Stimulated activated CD8-positive, alpha-beta memory T cell treated with anti-CD3 and anti-CD28 coated beads, Interleukin-12 subunit alpha, Interleukin-12 subunit beta, amount 100 ng/mL, for 4 hours (primary cell): ENCODE measurements at places on chromosomes 6 and 20.
A peak's percentile ranks its signal among the peaks of the same experiment; 100 is the strongest.

GRCh38 chr20:8018958-8019245 lies 659 bp downstream of the TMX4 start:
- DNase-seq, result peak; percentile 55

GRCh38 chr6:10588562-10589428 lies 67.6 kb downstream of the GCNT2 start:
- no peak for DNase-seq

DNA sequence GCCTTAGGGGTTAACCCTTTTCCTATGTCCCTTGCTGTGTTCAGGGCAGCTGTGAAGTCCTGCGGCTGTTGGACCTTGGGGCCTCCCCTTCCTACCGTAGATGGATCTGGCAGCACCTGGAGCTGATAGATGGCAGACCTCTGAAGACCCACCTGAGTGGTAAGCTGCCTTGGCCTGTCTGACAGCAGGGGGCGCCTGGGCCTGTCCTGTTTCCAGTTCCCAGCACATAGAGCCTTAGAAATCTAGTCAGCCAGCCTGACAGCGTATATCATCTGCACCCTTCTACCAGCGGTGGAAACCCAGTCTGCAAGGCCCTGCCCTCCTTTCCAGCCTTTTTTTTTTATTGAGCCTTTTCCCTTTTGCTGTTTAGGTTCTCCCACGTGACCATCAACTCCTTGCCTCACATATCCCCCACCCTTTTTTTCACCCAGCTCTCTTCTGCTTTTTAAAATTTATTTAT lies 26.6 kb downstream of the CNBD2 start:
- DNase-seq, result peak; percentile 66

- DNase-seq, result no peak
Observed at GRCh38 chr6:138477913-138478539, 21.3 kb downstream of the NHSL1 start.

DNA sequence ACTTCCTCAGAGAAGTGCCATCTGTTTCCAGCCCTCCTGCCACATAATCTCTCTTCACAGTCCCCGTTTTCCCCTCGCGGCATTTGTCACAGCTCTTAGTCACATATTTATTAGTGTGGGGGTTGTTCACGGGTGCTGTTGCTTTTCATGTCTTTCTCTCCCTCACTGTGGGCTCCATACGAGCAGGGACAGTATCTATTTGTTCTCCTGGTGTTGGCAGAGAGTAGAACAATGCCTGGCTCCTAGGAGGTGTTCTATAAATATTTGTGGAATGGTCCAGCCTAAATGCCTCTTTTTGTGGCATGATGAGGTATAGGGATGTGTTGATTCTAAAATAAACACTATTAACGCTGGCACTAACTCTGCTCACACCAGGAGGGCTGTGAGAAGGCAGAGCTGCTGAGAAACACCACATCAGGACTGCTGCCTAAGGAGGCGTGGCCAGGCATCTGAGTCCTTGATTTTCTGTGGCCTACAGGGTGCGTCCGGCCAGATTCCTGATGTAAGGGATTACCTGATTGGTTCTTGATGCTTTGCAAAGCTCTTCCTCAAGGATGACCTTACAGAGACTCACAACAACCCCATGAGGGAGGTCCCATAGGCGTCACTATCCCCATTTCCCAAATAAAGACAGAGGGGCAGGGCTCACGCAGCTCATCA lies 219.8 kb upstream of the ARID1B start:
- DNase-seq, result no peak

- DNase-seq, result no peak
Observed at GRCh38 chr6:28282926-28283325, 1.6 kb downstream of the PGBD1 start.

DNA sequence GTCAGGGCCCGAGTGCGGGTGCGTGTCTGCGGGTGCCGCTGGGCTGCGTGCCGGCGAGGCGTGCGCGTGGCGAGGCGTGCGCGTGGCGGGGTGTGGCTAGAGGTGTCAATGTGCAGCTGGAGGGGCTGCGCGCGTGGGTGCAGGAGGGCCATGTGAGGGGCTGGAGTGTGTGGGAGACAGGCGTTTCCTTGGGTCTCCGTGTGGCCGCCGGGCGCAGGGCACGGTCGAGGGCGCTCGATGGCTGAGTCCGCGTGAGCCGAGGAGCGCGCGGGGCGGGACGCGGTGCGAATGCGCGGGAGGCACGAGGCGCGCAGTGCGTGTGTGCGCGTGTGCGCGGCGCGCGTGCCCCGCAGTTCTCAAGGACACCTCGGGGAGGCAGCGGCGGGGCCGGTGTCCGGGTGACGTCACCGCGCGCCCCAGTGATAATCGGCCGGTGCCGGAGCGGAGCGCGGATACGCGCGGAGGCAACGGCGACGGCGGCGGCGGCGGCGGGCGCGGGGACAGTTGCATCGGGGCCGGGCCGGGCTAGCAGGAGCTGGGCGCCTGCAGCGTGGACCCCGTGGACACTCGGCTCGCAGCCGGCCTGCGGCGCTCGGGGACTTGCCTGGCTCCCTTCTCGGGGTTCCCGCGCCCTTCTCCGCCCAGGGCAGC lies 38.7 kb downstream of the YTHDF1 start:
- no peak for DNase-seq

DNA sequence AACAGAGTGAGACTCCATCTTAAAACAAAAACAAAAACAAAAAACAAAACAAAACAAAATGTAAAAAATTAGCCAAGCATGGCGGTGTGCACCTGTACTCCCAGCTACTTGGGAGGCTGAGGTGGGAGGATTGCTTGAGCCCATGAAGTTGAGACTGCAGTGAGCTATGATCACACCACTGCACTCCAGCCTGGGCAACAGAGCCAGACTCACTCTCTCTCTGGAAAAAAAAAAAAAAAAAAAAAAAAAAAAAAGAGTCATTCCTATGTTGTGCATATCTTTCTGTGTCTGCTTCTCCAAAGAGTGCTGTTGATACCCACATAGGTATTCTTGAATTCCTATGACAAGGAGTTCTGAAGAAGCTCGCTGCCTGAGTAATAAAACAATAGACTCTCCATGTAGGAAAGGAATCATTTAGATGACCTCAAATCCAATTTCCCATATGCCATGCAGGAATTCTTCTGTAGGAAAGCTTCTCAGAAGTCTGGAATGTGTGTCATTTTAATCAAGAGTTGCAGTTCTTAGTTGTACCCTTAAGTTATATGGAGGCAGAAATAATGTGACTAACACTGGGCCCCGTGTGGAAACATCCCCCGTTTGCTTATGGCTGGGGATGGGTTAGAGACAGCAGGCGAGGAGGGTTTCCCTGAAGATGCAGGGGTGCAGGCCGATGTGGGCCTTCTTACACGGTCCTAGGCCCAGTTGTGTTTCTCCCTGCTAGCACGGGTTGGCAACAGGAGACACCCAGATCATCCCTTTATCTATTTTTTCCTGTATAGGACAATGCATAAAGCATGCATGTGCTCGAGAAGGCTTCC lies 79.4 kb downstream of the ZDHHC14 start:
- DNase-seq, result no peak

DNA sequence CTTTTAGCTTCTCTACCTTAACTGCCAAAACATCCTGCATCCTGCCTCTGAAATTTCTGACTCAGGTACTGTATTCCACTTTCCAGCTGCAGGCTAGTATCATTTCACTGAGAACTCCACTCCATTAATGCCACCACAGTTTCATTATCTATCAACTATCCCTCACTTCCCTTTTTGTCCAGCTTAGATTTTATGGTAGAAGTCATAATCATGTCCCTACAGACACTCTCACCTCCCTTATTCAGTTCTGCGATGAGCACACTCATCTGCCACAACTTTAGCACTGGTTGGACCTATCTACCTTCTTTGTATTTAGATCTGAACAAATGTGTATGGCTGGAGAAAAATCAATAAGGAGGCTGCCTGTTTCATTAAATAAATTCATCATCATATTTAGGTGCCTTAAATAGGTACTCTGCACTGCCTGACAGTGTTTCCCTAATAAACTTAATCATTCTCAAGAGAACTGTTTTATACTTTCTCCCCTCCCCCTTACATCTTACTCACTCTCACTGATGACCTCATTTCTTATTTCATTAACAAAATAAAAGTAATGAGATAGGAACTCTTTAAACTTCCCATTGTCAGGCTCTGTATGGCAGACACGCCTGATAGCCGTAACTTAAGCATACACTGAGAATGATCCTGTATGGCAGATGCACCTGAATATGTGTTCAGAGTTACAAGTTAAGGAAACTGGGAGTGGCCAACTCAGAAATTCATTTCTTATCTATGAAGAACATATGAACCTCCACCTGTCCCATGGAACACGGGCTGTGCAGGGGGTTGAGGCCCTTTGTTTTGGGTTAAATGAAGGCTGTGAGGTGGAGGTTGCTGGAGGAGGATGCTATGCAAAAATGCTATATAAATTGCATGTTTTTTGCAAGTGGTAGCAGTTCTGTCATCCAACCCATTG lies 95.3 kb upstream of the MAN1A1 start:
- DNase-seq, result no peak

GRCh38 chr6:84392261-84392660 lies 164.8 kb upstream of the CEP162 start:
- no peak for DNase-seq

DNA sequence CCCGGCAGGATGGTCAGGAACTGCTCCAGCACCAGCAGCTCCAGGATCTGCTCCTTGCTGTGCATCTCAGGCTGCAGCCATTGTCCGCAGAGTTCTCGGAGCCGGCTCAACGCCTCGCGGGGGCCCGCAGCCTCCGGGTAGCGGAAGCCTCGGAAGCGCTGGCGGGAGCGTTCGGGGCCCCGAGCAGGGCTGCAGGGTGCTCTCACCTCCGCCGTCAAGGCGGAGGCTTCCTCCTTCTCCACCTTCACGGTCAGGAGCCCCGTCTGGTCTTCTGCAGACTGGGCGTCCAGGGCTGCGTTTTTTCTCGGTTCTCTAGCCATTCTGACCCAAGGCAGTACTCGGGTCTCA lies 434 bp downstream of the ZKSCAN4 start:
- DNase-seq, result no peak

- no peak for DNase-seq
Observed at GRCh38 chr6:118506071-118506638, 41.9 kb upstream of the PLN start.

DNA sequence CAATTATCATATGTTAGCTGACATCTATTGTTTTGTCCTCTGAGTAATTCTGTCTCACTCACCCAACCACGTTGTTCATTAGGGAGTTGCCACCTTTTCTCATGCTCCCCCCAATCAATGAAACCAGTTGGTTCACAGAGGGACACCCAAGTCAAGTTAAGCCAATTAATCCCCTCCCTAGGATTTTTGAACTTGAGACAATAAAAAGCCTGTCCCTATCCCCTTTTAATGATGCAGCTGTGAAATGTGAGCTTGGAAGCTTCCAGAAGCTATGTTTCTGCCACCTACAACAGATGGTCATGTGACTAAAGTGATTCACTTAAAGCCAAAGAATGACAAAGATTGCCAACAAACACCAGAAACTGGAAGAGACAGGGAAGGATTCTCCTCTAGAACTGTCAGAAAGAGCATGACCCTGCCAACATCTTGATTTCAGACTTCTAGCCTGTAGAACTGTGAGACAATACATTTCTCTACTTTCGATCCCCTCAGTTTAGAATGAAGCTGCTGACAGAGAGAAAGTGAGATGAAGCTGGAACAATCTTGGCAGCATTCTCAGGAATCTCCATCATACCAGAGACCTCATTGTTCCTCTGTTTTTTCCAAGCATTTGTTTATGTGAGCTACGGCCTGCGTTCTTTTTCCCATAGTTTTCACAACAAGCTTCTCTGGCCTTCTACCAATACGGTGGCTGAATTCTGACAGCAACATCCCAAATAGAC lies 57.8 kb upstream of the TPD52L1 start:
- no peak for DNase-seq

- DNase-seq, result no peak
Observed at GRCh38 chr20:56940466-56940865, 311.4 kb downstream of the TFAP2C start.

- DNase-seq, result no peak
Observed at GRCh38 chr6:82365016-82365795, 1.6 kb downstream of the TPBG start.

GRCh38 chr6:40807484-40807883 lies 220.3 kb upstream of the LRFN2 start:
- no peak for DNase-seq

- DNase-seq, result no peak
Observed at GRCh38 chr6:12845224-12846004, 128.8 kb downstream of the PHACTR1 start.

DNA sequence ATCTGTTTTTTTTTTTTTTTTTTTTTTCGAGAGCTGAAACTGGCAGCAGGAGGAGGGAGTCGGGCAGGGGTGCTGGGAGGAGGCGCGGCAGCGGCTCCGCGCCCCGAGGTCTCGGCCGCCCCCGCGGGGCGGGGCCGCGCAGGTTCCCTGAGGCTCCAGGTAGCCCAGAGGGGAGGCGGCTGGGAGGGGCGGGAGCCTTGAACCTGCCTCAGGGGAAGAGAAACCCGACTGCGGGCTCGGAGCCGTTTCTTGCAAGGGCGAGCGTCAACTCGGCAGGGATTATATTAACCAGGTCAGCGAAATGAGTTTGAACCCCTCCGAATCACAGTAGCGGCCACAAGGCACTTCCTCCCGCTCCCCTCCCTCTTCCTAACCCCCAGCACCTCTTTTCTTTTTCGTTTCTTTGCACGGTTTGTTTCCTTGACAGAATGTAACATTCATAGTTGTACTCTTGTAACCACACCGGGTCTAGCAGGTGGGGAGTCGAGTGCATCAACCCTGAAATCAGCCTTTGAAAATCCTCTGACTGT lies 2.0 kb downstream of the MYB start:
- peak; percentile 57 for DNase-seq

GRCh38 chr20:33570743-33571142 lies 80.8 kb downstream of the CBFA2T2 start:
- DNase-seq, result no peak

DNA sequence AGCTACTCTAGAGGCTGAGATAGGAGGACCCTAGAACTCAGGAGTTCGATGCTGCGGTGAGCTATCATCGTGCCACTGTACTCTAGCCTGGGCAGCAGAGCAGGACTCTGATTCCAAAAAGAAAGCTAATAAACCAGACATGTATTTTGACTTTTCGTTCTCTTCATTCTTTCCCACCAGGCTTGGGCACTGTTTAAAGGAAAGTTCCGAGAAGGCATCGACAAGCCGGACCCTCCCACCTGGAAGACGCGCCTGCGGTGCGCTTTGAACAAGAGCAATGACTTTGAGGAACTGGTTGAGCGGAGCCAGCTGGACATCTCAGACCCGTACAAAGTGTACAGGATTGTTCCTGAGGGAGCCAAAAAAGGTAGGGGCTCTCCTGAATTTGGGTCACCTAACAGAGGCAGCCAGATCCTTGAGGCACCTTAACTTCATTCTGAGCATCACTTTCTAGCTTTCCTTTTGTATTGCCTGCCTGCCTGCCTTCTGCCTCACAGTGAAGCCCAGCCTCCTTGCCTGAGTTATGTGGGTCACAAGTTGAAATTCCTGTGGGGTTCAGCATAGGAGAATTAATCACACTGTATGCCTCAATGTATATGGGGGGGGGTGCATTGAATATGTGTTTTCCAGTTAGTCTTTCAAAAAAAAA lies 3.2 kb downstream of the IRF4 start:
- DNase-seq, result no peak

DNA sequence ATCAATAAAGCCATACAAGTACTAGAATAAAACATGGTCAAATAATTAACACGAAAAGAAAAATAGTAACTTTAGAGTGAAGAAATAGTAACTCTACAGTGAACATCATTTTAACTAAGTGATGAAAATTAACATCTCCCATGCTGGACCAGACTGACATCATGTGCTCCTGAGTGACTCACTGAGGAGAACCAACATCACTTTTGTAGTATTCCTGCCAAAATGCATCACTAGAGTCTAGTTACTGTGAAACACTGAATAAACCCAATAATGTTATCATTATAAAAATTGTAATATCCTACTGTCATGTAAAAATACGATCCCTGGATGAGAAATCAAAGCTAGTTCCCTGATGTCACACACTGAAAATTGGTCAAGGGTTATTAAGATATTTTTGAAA lies 361.3 kb downstream of the CD109 start:
- no peak for DNase-seq

GRCh38 chr6:168136001-168136400 lies 57.0 kb upstream of the FRMD1 start:
- DNase-seq, result no peak
